Central memory CD8-positive, alpha-beta T cell (primary cell): ENCODE measurements at places on chromosomes 1 and 21.

GRCh38 chr1:162970021-162970420, 99.1 kb upstream of the RGS4 start:
- DNase-seq, result no peak

DNA sequence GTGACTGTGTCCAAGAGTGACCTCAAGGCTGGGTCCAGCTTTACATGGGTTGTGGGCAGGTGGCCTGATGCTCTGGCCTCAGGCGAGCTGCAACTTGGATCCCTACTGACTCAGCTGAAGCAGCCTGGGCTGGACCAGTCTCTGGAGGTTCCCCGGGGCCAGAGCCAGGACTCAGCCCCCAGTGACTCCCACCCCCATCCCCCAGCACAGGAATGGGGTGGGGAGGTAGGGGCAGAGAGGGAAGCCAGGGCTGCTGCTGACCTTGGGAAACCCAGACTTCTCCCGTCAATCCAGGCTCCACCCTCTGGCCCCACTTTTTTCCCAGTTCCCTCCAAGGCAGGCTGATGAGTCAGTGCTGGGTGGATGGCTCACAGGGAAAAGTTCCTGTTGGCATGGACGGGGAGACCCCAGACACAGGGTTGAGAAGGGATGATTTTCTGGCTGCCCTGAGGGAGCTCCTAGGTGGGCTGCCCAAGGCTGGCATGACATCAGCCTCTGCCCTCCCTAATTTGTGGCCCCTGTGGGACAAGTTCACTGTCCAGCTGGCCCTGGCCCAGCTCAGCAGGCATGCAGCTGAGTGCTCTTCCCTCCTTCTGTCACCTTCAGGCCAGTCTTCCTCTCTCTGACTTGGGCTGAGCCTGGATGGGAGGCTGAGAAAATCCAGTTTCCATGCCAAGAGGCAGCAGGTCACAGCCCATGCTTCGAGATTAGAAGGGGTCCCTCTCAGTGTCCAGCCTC, 2.2 kb downstream of the ZC3H12A start:
- DNase-seq, result no peak

DNA sequence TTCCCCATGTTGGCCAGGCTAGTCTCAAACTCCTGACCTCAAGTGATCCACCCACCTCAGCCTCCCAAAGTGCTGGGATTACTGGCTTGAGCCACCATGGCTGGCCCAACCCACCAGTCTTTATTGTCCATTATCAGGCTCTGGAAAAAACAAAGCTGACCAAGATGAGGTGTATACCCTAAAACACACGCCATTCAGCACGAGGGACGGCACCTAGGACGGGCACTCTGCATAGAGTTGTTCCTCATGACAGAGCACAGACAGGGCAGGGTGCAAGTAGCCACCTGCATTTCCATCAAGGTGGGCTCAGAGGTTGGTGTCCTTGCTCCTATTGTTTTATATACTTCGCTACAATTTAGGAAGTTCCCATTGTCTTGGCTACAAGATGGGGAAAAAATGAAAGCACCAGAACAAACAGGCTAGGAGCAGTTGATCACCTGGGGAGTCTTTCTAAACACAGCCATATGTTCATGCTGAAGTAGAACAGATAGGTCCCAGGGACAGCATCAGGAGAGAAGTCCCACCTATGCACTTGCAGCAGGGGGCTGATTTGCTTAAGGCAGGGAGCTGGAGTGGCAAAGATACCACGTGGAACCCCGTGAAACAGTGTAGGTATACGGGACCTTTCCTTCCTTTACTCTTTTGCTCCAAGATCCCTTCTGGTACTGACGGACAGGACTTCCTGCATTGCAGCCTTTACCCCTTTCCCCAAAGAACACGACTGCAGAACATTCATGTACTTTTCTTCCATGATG, 4.5 kb downstream of the KRTCAP2 start:
- DNase-seq, result no peak

DNA sequence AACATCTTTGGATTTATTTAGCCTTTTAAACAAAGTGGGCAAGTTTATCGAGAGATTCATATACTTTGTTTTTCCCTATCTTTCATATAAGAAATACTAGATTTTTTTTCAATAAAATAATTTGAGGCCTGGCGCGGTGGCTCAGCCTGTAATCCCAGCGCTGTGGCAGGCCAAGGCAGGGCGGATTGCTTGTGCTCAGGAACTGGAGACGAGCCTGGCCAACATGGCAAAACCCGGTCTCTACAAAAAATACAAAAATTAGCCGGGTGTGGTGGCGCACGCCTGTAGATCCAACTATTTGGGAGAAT, 1.6 kb upstream of the CDC14A start:
- no peak for DNase-seq
